ENCODE measurements at places on chromosomes 13 and 19.

DNA sequence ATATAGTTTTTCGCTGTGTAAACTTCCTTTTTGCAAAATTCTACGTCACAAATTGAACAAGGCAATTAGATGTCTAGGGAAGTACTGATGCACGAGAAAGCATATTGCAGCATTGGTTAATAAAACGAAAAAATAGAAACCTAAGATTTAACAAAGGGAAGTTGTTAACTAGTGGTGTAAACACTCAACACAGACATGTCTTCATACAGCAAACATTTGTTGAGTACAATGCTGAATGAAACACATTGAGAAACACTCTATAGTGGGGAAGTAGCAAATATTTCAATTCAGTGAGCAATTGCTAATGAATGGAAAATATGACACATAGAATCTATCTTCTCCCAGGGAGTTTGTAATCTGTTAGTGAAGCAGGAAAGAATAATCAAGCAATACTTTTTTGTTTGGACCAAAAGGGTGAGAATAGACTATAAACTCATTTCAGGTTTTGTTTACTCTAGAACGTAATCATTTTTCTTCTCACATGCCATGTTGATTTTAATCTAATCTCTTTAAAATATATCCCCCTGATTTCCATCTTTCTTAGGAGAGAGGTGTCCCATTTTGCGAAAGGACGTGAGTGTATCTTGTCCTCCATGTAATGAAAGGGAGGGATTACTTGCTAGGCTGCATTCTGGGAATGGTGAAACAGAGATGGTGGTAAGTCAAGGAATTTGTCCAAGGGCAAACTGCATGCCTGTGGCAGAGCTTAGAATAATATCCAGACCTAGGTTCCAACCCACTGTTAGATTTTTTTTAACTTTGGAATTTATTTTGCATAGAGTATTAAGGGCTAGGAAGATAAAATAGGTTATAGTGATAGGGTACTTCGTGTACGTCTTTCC, 1.7 kb upstream of the ANKRD10 start:
- DNase-seq = no peak

GRCh38 chr13:30147421-30147820, 159.9 kb downstream of the KATNAL1 start:
- no peak for DNase-seq

GRCh38 chr13:42039457-42039945, 8.9 kb upstream of the DGKH start:
- DNase-seq = no peak

DNA sequence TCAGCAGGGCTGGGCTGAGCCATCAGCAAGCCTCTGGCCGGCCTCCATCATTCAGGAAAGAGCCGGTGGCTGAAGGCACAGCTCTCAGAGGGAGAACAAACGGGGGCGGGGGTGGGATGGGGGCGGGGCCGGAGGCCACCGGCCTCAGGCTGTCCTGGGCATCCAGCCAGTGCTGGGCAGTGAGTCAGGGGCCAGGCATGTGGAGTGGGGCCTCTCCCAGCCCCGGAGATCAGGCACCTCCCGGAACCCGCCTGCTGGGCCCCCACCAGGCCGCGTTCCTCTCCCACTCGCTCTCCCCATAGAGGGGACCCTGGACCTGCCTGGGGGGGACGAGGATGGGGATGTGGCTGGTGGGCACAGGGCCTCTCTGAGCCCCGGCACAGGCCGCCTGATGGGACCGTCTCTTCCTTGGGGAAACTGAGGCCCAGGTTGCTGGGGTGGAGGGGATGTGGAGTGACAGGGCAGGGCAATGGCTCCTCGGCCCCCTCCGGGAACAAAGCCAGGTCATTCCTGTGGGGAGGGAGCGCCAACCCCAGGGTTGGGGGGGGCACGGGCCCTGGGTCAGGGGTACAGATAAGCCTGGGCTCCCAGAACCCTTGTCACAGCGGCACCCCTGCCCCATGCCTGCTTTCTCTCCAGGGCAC, 12.9 kb downstream of the SPC24 start:
- no peak for DNase-seq

GRCh38 chr13:60410299-60410698, 13.3 kb downstream of the TDRD3 start:
- DNase-seq = no peak

DNA sequence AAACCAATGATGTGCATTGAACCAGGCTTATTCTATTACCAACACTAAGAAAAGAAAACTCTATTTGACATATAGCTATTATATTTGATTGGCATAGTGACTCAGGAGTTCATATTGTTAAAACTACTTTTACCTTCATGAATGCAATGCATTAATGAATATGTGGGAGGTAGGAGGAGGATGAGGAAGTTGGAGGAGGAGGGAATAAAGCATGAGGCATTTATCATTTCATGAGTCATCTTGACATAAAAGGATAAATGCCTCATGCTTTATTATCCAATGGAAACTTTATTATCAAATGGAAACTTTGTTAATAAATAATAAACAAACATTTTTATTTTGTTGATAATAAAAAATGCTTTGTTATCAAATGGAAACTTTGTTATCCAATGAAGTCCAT, 116.5 kb downstream of the SPRY2 start:
- no peak for DNase-seq

DNA sequence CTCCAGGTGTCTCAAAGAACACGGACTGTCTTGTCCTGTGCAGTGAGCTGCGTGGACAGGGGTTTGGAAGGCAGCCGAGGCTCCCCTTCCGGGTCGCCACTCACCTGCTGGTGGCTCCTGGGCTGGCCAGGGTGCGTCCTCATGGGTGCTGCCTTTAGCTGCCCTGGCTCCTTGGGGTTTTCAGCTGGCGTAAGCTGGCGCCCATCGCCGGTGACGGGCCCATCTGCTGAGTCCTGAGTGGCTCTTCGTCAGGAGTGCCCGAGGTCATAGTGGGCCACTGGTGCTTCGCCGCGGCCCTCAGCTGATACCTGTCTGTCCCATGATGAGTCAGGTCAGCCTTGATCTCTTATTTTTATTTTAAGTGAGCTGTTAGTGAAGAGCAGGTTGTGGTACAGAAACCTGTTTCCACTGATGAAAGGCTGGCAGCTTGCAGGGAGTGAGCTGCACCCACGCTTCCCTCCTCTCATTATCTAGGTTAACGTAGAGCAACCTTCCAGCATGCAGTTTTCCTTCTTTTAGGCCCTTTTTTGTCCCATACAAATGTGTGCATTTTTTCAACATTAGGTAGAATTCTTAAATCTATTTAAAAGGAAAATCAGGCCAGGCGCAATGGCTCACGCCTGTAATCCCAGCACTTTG, 18.4 kb downstream of the EPN1 start:
- DNase-seq = no peak

DNA sequence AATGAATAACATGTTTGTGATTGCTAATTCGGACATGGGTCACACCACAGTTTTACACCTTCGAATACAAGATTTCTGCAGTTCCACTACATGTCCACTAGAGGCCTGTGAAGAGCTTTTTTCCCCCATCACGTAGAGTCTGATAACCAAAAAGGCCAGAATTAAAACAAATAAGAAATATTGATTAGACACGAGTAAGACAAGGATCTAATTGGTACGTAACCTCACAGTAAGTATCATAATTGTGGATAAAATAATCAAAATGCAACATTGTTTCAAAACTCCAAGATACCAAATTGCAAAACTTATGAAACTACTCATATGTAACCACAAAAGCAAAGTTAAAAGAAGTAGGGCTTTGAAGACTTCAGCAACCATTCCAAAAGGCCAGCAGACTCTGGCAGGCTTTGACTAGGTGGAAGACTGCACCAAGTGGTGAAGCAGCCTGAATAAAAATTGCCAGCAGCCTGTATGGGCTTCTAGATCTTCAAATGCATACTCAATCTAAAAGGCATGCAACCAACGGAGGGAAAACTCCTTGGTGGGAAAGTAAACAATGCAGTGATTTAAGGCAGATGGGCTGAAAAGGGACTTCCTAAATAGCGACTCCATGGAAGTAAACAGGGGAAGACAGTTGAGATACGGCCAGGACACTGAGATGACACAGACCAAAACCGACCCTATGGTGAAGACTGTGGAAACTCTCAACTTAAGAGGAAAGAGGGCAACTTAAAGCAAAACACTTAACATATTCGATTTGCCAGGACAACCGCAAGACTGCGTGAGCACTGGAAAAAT, 56.7 kb downstream of the STARD13 start:
- DNase-seq = no peak

GRCh38 chr13:32622827-32623226, 36.6 kb downstream of the PDS5B start:
- DNase-seq = no peak

DNA sequence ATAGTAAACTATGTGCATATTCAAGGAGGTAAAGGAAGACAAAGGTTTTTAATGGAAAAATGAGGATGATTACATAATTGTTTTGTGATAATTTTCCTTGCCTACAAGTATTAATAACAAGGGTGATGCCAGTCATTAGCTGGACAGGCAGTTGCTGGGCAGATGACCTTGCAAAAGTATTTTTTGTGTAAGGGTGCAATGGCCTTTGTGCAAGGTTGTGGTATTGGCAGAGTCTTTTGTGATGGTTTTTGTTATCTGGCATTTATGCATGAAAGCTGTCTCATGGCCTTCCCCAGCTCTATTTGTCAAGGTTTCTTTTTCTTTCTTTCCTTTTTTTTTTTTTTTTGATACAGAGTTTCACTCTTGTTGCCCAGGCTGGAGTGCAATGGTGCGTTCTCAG, 4.3 kb upstream of the COMMD6 start:
- DNase-seq = no peak

- no peak for DNase-seq
These were observed 32.8 kb downstream of the ELF1 start for GRCh38 chr13:40986101-40986856.

- DNase-seq = no peak
These were observed 8.4 kb downstream of the DACH1 start for GRCh38 chr13:71858647-71859046.

- DNase-seq = no peak
These were observed 217.5 kb downstream of the ABCC4 start for GRCh38 chr13:95083758-95084157.

- no peak for DNase-seq
These were observed 130.4 kb downstream of the DPF1 start for GRCh38 chr19:38093587-38093986.

GRCh38 chr13:61162636-61163035, 253.0 kb downstream of the PCDH20 start:
- DNase-seq = no peak

GRCh38 chr19:35539314-35539713, 6.1 kb downstream of the GAPDHS start:
- no peak for DNase-seq

GRCh38 chr19:40523322-40524047, 53.2 kb upstream of the SHKBP1 start:
- DNase-seq = no peak

Measured in stimulated activated CD4-positive, alpha-beta T cell treated with anti-CD3 and anti-CD28 coated beads, TNF-alpha, amount 100 ng/mL, for 1 hour (primary cell).